Stimulated activated CD8-positive, alpha-beta memory T cell treated with anti-CD3 and anti-CD28 coated beads, Interleukin-4, amount 100 ng/mL, for 1 hour (primary cell): ENCODE measurements at places on chromosomes 4 and X.

DNA sequence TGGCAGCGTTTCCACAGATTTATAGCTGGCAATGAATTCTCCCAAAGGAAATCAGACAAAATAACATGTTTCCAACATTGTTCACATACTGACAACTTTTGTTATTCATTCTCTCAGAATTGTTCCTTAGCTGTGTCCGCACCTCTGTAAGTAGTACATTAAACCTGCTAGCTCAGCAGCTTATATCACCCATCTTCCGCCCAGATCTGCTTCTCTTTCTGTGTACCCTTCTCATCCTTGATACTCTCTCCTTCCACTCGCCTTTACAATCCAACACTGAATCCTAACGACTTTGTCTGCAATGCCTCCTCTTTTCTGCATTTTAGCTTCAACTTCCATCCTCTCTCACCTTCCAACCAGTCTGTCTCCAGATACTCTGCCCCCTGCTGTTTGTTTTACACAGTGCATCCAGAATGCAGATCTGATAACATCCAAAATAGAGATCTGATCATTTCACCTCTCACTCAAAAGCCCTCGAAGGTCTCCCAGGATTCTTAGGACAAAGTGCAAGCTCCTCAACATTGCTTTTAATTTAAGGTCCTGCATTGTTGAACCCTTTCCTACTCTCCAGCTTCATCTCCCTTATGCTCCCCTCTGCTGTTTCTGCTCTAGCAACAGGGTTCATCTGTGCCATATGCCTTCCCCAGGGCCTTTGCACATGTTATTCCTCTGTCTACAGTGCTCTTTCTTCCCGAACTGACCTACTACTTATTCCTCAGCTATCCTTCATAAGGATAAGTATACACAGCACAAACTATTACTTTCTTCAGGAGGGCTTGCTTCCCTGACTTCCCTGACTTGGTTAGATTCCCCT, 67.3 kb upstream of the VBP1 start:
- DNase-seq, result no peak

GRCh38 chrX:41541386-41541785, 94.2 kb downstream of the NYX start:
- DNase-seq, result no peak

- no peak for DNase-seq
Observed at GRCh38 chr4:125729171-125729570, 414.4 kb downstream of the FAT4 start.

DNA sequence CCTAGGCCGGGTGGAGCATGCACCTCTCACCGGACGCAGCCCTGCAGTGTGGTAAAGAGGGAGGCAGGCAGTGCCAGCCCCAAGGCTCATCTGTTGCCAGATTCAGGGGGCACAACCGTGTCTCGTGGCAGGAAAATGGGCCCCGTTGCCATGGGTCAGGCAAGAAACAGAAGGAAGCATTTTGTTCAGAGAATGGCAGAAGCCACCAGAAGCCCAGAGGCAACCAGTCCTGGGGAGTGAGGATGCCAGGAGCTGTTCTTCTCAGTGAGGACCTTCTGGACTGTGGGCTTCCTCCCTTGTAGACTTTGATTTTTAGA, 12.5 kb upstream of the UVSSA start:
- DNase-seq, result no peak

DNA sequence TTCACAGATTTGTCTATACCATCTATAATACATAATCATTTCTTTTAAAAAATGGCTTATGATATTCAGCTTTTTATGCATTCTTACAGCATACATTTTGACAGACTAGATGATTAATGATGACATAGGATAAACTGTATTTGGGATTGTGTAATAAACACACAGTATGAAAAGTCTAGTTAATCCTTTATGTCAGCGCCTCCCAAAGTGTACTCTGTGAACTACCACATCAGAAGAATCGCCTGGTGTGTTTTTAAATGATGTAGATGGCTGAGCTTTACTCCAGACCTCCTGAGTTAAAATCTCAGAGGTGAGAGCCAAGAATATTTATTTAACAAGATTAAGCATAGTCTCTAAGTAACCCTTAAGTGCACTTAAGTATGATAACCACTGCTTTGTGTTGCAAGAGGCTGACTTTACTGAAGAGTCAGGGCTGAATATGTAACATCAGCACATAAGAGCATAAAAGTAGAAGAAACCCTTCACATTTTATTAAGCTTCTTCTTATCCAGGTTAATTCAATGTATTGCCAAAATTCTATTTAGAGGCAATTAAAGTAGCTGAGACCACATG, 104.2 kb downstream of the ANK2 start:
- no peak for DNase-seq

DNA sequence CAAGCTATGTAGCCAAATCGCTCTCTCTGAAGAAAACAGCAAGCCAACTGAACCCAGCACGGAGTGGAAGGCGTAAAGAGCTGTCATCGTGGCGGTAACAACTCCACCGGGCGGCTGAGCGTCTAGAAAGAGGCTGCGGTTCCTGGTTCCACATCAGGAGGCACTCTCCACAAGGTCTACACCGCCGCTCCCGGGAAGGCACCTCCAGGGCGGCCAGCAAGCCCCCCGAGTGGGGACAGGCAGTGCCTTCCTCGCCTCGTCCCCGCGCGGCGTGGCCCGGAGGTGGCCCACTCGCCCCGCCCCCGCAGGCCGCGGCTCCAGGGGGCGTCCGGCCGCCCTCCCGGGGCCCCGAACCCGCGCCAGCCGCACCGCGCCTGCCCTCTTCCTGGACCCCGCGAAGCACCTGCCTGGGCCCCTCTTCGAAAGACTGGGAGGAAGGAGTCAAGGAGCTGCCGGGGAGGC, 755 bp downstream of the KLHL8 start:
- DNase-seq, result peak; percentile 15

DNA sequence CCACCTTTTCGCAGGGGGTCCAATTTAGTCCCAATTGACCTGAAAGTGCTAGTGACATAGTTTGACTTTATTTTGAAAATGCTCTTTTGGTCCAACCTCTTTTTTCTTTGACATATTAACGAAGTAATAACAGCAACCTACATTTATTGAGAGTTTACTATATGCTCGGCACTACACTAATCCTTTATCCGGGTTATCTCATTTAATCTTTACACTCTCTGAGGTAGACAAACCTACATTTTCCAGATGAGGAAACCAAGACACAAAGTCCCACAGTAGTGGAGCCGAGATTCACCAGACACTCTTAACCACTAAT, 307 bp upstream of the ATRX start:
- DNase-seq, result no peak

DNA sequence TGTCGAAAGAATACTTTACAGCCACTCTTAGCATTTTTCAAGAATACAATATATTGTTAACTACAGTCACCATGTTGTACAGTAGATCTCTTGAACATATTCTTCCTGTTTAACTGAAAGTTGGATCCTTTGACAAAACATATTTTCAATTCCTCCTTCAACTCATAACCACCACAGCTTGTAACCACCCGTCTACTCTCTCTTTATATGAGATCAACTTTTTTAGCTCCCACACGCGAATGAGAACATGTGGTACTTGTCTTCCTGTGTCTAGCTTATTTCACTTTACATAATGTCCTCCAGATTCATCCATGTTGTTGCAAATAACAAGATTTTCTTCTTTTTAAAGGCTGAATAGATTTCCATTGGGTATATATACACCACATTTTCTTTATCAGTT, 338.3 kb upstream of the IGFBP7 start:
- no peak for DNase-seq

DNA sequence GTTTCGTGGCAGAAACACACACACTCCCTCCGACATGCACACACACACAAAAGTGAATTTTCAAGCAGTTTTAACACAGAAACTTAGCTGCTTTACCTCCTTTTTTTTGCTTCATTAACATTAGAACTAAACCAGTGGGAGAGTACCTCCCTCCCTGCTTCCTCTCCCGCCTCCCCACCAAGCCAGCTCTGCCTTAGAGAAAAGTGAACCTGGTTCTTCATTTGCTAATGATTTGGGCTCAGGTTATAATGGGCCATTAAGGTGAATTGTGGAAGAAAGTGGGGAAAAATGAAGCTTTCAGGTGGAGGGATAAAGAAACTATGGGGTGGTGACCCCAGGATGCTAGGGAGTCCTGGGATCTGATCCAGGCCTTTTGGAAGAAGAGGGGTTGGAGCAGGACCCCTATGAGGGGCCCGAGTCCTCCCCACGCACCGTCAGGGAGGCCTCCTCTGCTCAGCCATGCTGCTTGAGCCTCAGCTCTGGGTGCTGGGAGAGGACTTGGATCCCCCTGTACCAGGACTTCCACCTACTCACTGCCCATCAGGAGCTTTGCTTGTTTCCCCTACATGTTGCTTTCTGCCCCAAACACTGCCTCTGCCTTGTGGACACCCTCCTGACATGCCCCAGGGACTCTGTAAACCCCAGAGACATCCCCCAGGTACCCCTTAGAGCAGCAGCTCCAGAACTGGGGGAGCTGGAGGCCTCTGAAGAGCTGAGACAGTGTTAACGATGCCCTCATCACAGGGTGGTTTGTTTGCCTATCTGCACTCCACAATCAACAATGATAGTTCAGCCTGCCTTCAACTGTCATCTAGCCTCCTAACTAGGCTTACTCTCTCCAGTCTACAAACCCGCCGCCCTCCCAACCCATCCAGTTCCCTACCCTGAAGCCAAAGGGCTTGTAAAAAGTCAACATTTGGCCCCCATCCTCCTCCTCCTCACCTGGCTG, 6.5 kb upstream of the JADE1 start:
- DNase-seq, result no peak

DNA sequence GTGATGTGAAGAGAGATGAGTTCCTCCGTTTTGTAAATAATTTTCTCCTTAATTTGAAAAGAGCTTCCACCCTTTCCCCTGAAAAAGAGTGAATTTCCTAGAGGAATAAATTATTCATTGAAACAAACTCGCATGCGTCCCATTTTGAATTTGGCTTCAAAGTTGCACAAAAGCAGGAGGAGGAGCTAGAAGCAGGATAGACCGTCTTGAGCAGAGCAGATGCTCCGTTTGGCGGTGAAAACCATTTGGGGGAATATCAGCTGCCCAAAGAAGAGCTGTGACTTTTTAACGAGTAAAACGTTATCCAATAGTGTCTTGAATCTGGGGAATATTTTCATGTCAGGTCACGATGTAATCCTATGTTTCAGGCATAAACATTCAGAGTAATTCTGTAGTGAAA, 42.0 kb downstream of the FAM149A start:
- no peak for DNase-seq

DNA sequence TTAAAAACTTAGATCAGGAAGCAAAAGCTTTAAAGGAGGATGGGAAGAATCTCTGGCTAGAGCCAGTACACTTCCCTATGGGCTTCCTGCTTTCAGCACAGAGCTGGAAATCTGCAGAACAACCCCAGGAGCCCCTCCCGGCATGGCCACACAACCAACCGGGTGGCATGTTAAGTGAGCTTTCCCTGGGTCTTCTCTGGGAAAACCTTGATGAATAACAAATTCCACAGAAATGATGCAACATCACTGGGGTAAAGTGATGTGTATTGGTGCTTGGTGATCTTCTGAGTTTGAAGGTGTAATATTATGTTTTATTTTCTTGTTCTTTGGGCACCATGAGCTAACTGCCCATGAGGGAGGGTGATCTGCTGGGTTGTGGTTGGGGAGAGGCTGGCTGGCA, 22.1 kb downstream of the NHS start:
- no peak for DNase-seq

DNA sequence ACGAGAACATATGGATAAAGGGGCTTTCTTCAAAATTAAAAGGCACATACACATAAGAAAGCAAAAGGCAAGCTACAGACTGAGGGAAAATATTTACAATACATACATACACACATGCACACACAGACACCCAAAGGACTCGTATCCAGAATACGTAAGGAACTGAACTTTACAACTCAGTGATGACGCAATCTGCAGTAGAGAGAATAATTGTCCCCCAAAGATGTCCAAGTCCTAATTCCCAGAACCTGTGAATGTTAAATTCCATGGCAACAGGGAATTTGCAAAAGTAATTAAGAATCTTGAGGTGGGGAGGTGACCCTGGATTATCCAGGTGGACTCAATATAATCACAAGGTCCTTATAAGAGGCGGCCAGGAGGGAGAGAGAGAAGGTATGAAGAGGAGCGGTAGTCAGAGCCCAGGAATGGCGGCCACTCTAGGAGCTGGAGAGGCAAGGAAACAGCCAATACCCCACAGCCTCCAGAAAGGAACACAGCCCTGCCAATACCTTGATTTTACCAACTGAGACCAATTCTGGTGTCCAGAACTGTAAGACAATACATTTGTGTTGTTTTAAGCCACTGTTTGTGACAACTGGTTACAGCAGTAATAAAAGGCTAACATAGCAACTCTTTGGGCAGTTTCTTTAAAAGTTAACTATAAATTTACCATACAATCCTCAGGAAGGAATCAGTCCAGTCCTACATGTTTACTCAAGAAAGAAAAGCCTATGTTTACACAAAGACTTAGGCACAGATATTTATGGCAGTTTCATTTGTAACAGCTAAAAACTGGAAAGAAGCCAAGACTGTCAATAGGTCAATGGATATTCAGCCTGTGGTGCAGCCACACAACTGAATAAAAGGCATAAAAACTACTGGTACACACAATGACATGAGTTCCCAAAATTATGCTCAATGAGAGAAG, 27.3 kb upstream of the STS start:
- DNase-seq, result no peak

- DNase-seq, result no peak
Observed at GRCh38 chr4:22906045-22906444, 213.3 kb downstream of the GBA3 start.

GRCh38 chrX:80807606-80807991, 2.1 kb downstream of the BRWD3 start:
- no peak for DNase-seq

- no peak for DNase-seq
Observed at GRCh38 chr4:25107827-25108516, 52.3 kb downstream of the SEPSECS start.

GRCh38 chr4:43339435-43339834, 446.9 kb downstream of the GRXCR1 start:
- no peak for DNase-seq

- no peak for DNase-seq
Observed at GRCh38 chr4:107939307-107939706, 8.0 kb downstream of the CYP2U1 start.

- no peak for DNase-seq
Observed at GRCh38 chrX:119706616-119707015, 13.6 kb upstream of the SEPTIN6 start.

DNA sequence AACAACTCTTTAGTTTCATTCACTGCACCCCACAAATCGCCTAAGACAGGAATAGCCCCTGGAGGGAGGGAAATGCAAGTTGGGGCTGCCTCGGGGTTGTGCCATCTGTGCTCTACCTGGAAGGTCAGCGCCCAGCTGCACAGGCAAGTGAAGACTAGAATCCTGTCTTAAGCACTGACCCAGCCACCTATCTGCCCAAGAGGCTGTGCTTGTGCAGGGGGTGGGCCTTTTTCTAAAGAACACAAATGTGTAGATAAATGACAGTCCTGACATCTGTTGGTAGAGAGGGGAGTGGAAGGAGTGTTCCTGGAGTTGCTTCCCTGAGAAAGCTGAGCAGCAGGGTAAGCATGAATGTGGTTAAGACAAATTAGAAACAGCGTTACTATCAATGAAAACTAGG, 15.7 kb downstream of the ZNF518B start:
- DNase-seq, result no peak

DNA sequence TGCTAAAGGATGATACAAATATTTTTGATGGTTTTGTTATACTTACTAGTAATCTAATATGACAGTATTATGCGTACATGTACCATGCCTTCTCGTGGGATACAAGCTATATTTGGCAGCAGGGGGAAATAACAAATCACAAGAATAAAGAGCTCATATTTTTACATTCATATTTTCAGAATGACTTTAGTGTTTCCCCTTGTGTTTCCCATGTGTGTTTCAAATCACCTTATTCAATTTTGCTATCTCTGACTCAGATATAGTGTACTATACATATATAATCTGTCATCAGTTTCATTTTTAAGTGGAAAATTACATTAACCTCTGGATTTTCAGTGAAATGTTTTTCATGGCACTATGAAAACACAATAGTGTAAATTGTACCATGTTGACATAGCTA, 146.8 kb downstream of the RPA4 start:
- no peak for DNase-seq
